ENCODE measurements at places on chromosomes 7 and 10.

- no peak for DNase-seq
Observed at GRCh38 chr10:24744946-24745345, 21.3 kb upstream of the ARHGAP21 start.

GRCh38 chr10:32049113-32049512, 7.1 kb downstream of the KIF5B start:
- DNase-seq: no peak

DNA sequence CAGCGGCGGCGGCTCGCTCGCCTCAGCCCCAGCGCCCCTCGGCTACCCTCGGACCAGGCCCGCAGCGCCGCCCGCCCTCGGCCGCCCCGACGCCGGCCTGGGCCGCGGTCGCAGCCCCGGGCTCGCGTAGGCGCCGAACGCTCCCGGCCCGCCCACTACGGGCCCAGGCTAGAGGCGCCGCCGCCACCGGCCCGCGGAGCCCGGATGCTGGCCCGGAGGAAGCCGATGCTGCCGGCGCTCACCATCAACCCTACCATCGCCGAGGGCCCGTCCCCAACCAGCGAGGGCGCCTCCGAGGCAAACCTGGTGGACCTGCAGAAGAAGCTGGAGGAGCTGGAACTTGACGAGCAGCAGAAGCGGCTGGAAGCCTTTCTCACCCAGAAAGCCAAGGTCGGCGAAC, 18.2 kb upstream of the TSPAN33 start:
- DNase-seq: no peak

DNA sequence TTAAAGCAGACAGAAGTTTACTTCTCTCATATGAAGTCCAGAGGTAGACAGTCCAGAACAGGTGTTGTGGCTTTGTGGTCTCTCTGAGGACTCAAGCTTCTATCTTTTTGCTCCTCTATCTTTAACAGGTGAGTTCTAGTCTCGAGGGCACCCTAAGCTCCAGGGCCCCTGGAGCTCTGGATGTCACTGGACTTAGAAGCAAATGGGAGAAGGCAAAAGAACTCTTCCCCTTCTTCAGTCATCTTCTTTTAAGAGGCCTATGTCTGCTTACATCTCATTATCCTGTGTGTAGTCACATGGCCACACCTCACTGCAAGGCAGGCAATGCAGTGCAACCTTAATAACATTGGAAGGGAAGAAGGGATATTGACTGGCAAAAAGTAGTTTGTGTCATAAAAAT, 61.6 kb downstream of the ADCYAP1R1 start:
- no peak for DNase-seq

- no peak for DNase-seq
Observed at GRCh38 chr7:70577078-70577477, 554.9 kb upstream of the GALNT17 start.

Measured in activated T-cell treated with anti-CD3 and anti-CD28 coated beads for 24 hours (primary cell).